ENCODE measurements at places on chromosomes 7 and 10.

- DNase-seq, result no peak
- no peaks in the 10 kb centered on the region for H3K36me3 ChIP-seq
- peaks cover 7% of the 10 kb centered on the region for H3K4me1 ChIP-seq
Observed at GRCh38 chr7:148264933-148265557, 325.5 kb upstream of the C7orf33 start.

DNA sequence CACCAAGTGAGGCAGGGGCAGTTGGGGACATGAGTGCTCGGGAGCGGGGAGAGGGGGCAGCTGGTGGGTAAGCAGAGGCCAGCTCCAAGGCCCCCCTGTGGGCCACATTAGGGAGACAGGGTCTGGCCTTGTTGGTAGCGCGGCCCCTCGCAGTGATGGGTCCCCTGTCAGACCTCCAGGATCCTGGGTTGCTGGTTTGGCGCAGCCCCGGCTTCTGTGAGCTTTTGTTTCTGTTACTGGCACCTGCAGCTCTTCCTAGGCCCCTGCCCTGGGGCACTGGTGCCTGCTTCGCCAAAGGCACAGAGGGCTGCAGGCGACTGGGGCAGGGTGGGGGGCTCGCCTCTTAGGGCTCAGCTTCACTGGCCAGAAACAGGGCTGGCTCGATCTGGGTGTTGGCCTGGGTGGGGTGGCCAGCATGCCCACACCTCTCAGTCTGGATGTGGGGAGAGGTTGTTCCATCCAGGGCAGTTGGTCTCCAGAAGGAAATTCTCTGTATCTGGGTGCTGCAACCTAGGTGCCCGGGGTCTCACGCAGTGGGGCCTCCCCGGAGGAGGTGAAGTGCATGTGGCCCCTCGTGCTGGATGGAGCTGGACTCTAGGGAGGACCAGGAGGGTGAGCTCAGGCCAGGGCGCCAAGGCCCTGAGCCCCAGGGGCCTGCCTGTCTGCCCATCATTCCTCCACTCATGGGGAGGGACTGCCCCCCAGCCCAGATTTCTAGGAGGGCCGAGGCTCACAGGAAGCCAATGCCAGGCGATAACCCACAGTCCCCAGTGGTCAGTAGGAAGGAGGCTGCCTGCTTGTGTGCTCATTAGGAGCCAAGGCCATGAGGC is 138.6 kb downstream of the LHPP start:
- DNase-seq, result no peak
- H3K27ac ChIP-seq, result no peak overlapping the region
- no peaks in the 10 kb centered on the region for H3K4me1 ChIP-seq
- no peaks in the 10 kb centered on the region for H3K27me3 ChIP-seq
- H3K4me3 ChIP-seq, result no peak overlapping the region

GRCh38 chr7:134932707-134933370 is 53.5 kb upstream of the AGBL3 start:
- H3K36me3 ChIP-seq, result no peaks in the 10 kb centered on the region
- H3K4me3 ChIP-seq, result peak overlapping the region; percentile 56
- H3K27me3 ChIP-seq, result no peaks in the 10 kb centered on the region

DNA sequence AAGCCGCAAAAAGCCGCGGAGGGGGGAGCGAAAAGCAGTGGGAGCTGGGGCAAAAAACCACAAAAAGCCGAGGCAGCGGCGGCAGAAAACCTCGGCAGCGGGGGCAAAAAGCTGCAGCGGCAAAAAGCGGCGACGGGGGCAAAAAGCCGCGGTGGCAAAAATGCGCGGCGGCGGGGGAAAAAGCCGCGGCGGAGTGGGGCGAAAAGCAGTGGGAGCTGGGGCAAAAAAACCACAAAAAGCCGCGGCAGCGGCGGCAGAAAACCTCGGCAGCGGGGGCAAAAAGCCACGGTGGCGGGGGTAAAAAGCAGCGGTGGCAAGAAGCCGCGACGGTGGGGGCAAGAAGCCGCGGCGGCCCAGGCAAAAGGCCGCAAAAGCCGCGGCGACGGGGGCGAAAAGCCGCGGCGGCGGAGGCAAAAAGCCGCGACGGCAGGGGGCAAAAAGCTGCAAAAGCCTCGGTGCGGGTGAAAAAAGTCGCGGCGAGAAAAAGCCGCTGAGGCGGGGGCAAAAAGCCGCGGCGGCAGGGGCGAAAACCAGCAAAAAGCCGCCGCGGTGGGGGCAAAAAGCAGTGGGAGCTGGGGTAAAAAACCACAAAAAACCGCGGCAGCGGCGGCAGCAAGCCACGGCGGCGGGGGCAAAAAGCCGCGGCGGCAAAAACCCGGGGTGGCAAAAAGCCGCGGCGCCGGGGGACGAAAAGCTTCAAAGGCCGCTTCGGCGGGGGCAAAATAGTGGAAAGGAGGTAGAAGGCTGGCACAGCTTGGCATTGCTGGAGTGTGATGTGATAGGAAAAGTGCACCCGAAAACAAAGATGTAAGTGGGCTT is 135.9 kb downstream of the ZNF92 start:
- peaks cover 26% of the 10 kb centered on the region for H3K27me3 ChIP-seq
- H3K4me1 ChIP-seq, result peaks cover 2% of the 10 kb centered on the region
- DNase-seq, result no peak
- H3K36me3 ChIP-seq, result no peaks in the 10 kb centered on the region
- peak overlapping the region; percentile 56 for H3K4me3 ChIP-seq

DNA sequence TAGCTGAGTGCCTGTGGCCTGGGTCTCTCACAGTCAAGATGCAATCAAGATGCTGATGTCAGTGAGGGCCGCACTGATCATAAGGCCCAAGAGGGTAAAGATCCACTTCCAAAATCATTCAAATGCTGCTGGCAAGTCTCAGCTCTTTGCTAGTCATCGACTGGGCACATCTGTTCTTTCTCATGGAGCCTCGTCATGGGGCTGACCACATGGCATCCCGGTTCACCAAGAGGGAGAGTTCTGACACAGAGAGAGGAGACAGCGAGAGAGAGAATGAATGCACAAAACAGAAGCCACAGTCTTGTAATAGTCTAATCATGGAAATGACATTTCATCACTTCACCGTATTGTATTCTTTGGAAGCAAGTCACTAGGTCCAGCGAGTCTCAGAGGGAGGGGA is 1067.5 kb upstream of the C7orf33 start:
- no peak for DNase-seq
- no peak overlapping the region for H3K27ac ChIP-seq
- no peak overlapping the region for H3K4me3 ChIP-seq
- H3K36me3 ChIP-seq, result no peaks in the 10 kb centered on the region

- no peak overlapping the region for H3K27ac ChIP-seq
- H3K36me3 ChIP-seq, result no peaks in the 10 kb centered on the region
- H3K27me3 ChIP-seq, result no peaks in the 10 kb centered on the region
- DNase-seq, result no peak
- peaks cover 10% of the 10 kb centered on the region for H3K4me1 ChIP-seq
Observed at GRCh38 chr10:24707445-24707844, 16.2 kb downstream of the ARHGAP21 start.

DNA sequence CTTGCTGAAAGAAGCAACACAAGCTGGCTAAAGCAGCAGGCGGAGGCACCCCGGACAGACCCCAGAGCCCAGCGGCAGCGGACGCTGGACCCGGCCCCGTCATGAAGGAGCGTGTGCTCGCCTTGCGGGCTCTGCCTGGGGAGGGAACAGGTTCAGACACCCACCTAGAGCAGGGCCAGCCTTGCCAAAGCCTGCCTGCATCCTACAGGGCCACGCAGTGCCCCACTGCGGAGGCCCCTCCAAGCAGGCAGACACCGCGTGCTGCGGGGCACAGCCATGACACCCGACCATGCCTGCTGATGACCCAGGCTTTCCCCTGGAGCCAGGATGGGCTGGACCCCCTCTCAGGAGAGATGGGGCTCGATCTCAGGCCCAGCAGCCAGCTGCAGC is 91.7 kb downstream of the MAD1L1 start:
- H3K36me3 ChIP-seq, result no peaks in the 10 kb centered on the region
- H3K27me3 ChIP-seq, result no peaks in the 10 kb centered on the region
- no peaks in the 10 kb centered on the region for H3K4me1 ChIP-seq
- H3K27ac ChIP-seq, result no peak overlapping the region
- H3K4me3 ChIP-seq, result no peak overlapping the region

- no peak overlapping the region for H3K27ac ChIP-seq
- H3K4me3 ChIP-seq, result no peak overlapping the region
- no peaks in the 10 kb centered on the region for H3K4me1 ChIP-seq
- H3K27me3 ChIP-seq, result no peaks in the 10 kb centered on the region
- no peaks in the 10 kb centered on the region for H3K36me3 ChIP-seq
Observed at GRCh38 chr10:131199646-131200045, 111.9 kb downstream of the TCERG1L start.

DNA sequence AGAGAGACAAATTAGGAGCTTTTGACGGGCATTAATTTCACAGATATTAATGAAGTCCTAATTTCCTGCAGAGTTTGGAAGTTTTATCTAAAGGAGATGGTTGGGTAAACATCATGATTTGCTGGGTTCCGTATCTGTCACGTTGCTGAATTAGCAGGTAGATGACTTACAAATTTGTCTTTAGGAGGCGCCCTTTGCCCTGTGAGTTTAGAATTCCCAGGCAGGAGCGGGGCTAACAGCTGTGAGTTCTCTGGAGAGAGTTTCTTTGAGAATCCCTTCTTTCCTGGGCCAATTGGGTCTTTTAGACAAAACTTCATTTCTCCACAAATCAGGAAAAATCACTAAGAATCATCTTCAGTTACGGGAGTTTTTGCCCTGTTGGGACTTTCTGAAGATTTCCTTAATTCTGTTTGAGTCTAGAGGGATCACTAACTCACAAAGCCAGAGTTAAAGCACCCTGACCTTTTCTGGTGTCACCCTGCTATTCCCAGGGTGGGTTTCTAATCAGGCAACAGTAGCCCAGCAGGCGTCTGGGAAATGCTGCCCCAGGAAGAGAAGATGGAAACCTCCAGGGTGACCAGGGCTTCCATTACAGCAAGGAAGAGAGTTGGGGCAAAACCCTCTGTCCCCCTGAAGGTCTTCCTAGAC is 63.7 kb downstream of the PRKCQ start:
- DNase-seq, result no peak
- H3K4me3 ChIP-seq, result no peak overlapping the region
- peaks cover 79% of the 10 kb centered on the region for H3K4me1 ChIP-seq
- no peak overlapping the region for H3K27ac ChIP-seq

GRCh38 chr7:124351950-124352349 is 319.1 kb upstream of the TMEM229A start:
- no peak overlapping the region for H3K27ac ChIP-seq
- no peak for DNase-seq
- no peaks in the 10 kb centered on the region for H3K36me3 ChIP-seq
- H3K27me3 ChIP-seq, result no peaks in the 10 kb centered on the region
- H3K4me3 ChIP-seq, result no peak overlapping the region

- H3K4me3 ChIP-seq, result no peak overlapping the region
- H3K36me3 ChIP-seq, result no peaks in the 10 kb centered on the region
- H3K27me3 ChIP-seq, result peaks cover 62% of the 10 kb centered on the region
- H3K27ac ChIP-seq, result no peak overlapping the region
- peaks cover 26% of the 10 kb centered on the region for H3K4me1 ChIP-seq
- DNase-seq, result no peak
Observed at GRCh38 chr10:62380016-62380415, 5.8 kb downstream of the ZNF365 start.

GRCh38 chr10:78460204-78460603 is 426.5 kb downstream of the RPS24 start:
- peaks cover 1% of the 10 kb centered on the region for H3K27me3 ChIP-seq
- no peak for DNase-seq
- H3K4me3 ChIP-seq, result no peak overlapping the region
- H3K27ac ChIP-seq, result no peak overlapping the region
- no peaks in the 10 kb centered on the region for H3K4me1 ChIP-seq
- no peaks in the 10 kb centered on the region for H3K36me3 ChIP-seq

- DNase-seq, result no peak
- H3K27me3 ChIP-seq, result no peaks in the 10 kb centered on the region
- H3K4me3 ChIP-seq, result no peak overlapping the region
- H3K4me1 ChIP-seq, result no peaks in the 10 kb centered on the region
- H3K27ac ChIP-seq, result no peak overlapping the region
Observed at GRCh38 chr7:78472519-78472918, 673.9 kb downstream of the PHTF2 start.

- peaks cover under 1% of the 10 kb centered on the region for H3K4me1 ChIP-seq
- no peaks in the 10 kb centered on the region for H3K36me3 ChIP-seq
- H3K27ac ChIP-seq, result no peak overlapping the region
- DNase-seq, result no peak
- no peak overlapping the region for H3K4me3 ChIP-seq
Observed at GRCh38 chr7:36010656-36011587, 142.1 kb upstream of the EEPD1 start.

- peaks cover 3% of the 10 kb centered on the region for H3K27me3 ChIP-seq
- H3K4me1 ChIP-seq, result no peaks in the 10 kb centered on the region
- no peak for DNase-seq
Observed at GRCh38 chr7:144936314-144936713, 100.5 kb upstream of the TPK1 start.

GRCh38 chr7:111009526-111010040 is 81.3 kb upstream of the LRRN3 start:
- no peaks in the 10 kb centered on the region for H3K27me3 ChIP-seq
- no peak for DNase-seq
- H3K4me1 ChIP-seq, result peaks cover 41% of the 10 kb centered on the region
- H3K4me3 ChIP-seq, result no peak overlapping the region
- no peaks in the 10 kb centered on the region for H3K36me3 ChIP-seq
- peak overlapping the region; percentile 17 for H3K27ac ChIP-seq

DNA sequence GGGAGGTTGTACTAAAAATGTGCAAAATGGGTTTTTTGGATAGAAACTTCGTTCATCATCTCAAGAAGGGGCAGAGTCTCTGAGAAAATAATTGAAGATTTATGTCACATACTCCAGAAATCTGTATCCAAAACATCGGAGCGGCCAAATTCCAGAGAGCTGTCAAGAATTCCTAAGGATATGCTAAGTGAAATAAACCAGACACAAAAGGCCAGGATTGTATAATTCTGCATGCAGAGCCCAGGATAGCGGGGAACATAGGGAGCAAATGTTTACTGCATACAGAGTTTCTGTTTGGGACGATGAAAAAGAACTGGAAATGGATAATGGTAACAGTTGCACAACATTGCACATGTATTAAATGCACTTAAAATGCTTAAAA is 224.2 kb upstream of the AUTS2 start:
- no peak for DNase-seq
- H3K4me1 ChIP-seq, result no peaks in the 10 kb centered on the region
- H3K27ac ChIP-seq, result no peak overlapping the region

- peak; percentile 63 for DNase-seq
- H3K4me1 ChIP-seq, result peaks cover 34% of the 10 kb centered on the region
- H3K36me3 ChIP-seq, result peaks cover 9% of the 10 kb centered on the region
- peak overlapping the region; percentile 89 for H3K4me3 ChIP-seq
- peak overlapping the region; percentile 83 for H3K27ac ChIP-seq
Observed at GRCh38 chr7:73717991-73718405, 1.5 kb downstream of the STX1A start.

GRCh38 chr7:97005183-97006054 is at the start of gene DLX6:
Gene DLX6 (plus strand): TSS chr7:97005553. CDS start chr7:97005978, 425 bp downstream.
- peak within 1 kb of the TSS; percentile 64 for H3K4me3 ChIP-seq
- no peak within 1 kb of the TSS for H3K27ac ChIP-seq
- no peak for DNase-seq
- H3K36me3 ChIP-seq, result peaks cover 3% of the 10 kb centered on the region

- peak overlapping the region; percentile 94 for H3K27ac ChIP-seq
- peaks cover 21% of the 10 kb centered on the region for H3K4me1 ChIP-seq
- H3K27me3 ChIP-seq, result no peaks in the 10 kb centered on the region
- H3K36me3 ChIP-seq, result peaks cover 38% of the 10 kb centered on the region
- H3K4me3 ChIP-seq, result peak overlapping the region; percentile 99
Observed at GRCh38 chr10:78028438-78029268, 662 bp downstream of the POLR3A start.

Data from activated T-helper 2 cell treated with anti-CD3 and anti-CD28 coated beads, Interferon-gamma antibody, Interleukin-2, Interleukin-4, amounts not matched to agents 10 μg/mL and 5 μg/mL and 100 μg/mL, durations not matched to agents 14 hours and 24 hours and 36 hours (primary cell).